ENCODE measurements at places on chromosomes 5 and 9.

DNA sequence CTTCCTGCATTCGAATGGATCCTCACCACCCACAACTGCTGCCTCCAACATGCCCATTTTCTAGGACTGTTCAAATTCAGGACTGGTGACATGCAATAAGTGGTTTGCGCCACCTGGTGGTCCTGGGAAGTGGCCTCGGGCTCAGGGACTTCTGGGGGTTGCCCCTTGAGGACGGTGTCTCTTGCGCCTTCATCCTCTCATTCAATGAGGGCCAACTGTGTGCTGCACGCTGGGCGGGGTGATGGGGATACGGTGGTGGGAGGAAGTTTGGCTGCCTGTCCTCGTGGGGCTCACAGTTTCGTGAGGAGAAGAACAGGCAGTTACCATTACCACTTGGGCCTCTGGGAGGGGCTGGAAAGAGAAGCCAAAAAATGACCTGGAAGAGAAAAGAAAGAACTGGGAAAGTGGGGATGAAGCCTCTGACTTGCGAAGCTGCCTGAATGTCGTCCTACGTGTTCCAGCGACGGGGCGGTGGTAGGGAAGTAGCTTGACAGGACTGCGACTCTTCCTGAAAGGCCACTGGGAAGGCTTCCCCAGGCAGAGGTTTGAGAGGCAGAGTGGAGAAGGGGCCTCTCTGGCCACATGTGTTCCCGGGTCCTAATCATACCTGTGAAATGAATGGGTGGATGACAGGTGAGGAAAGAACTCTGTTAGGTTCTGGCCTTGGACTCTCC lies 49.0 kb downstream of the PSD2 start:
- DNase-seq: no peak

GRCh38 chr5:92687821-92688722 lies 892.9 kb downstream of the NR2F1-AS1 start:
- no peak for DNase-seq

GRCh38 chr9:126366366-126367011 lies 39.9 kb downstream of the MVB12B start:
- DNase-seq: no peak

GRCh38 chr5:152400846-152401245 lies 4.2 kb downstream of the NMUR2 start:
- DNase-seq: no peak

GRCh38 chr5:6849316-6850105 lies 136.3 kb downstream of the TENT4A start:
- no peak for DNase-seq

DNA sequence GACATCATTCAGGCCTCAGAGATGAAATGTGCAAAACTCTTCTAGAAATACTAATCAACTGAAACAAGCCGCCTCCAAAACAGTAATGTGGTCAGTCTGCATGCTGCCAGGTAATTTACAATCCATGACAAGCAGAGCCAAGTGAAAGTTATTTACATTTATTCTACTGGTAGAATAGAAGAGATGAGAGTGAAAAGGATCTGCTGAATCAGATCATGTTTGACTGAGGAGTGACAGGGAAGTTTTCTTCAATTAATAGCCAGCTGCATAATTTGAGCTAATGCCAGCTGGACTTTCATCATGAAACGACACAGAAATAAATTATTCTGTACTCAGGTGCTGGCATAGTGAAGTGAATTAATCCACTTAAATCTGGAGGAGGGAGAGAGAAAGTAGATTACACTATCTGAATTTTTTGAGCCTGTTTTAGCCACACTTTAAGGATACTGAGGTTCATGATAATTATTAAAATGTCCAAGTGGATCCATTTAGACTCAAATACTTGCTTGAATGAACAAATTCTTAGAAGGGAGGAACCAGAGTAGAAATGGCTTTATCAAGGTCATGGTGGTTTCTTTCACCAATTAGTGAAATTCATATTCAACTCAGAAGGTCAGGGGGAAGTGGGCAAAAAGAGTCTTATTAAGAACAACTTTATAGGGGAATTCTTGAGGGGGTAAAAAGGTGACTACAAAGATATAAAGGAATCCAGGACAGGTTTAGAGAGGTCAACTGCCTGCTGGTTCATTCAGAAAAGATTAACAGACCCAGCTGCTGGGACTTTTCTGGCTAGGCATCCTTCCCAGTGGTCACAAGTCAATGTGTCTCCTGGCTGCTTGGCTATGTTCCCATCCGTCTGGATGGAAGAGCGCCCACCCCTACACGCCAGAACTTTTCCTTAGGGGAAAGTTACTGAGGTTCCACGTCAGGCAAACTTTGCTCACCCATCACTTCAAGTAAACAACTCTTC lies 350.4 kb downstream of the PDE4D start:
- DNase-seq: no peak

- DNase-seq: no peak
Observed at GRCh38 chr5:85320495-85320894, 935.8 kb upstream of the EDIL3 start.

DNA sequence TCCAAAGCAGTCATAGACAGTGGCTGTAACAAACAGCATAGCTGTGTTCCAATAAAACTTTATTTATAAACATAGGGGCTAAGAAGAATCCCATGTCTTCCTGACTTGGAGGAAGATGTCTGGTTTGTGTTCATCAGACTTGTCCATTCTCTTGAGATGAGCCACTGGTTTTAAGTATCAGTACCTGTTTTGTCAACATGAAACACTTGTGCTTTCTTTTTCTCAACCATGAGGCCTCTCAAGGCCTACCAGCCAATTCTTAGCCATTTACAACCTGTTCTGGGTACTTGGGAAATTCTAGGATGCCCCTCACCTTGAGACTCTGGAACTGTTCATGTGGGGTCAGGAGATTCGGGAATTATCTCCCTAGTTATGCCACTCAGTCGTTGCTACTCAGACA lies 154.3 kb upstream of the PPP1R2B start:
- DNase-seq: no peak

DNA sequence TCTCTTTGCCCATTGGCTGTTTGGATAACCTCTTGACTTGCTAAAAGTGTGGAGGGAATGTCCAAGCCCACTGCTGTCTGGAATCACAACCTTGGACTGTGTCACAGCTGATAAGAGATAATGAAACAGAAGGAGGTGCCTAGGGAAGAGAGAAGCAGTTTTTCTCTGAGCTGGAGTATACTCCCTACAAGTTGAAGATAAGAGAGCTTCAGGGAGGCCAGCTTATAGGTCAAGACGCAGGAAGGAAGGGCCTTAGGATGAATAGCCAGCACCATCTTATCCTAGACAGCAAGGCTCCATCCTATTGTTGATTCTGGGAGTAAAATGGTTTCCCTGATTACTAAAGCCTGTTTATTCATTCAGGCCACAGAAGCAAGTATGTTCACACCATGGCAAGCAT lies 244.7 kb downstream of the NPR3 start:
- no peak for DNase-seq

Measured in GOT3 (cell line).